ENCODE measurements at places on chromosomes 1 and 21.

GRCh38 chr1:201781437-201781836 is 47.5 kb upstream of the IPO9 start:
- DNase-seq, result peak; percentile 75

DNA sequence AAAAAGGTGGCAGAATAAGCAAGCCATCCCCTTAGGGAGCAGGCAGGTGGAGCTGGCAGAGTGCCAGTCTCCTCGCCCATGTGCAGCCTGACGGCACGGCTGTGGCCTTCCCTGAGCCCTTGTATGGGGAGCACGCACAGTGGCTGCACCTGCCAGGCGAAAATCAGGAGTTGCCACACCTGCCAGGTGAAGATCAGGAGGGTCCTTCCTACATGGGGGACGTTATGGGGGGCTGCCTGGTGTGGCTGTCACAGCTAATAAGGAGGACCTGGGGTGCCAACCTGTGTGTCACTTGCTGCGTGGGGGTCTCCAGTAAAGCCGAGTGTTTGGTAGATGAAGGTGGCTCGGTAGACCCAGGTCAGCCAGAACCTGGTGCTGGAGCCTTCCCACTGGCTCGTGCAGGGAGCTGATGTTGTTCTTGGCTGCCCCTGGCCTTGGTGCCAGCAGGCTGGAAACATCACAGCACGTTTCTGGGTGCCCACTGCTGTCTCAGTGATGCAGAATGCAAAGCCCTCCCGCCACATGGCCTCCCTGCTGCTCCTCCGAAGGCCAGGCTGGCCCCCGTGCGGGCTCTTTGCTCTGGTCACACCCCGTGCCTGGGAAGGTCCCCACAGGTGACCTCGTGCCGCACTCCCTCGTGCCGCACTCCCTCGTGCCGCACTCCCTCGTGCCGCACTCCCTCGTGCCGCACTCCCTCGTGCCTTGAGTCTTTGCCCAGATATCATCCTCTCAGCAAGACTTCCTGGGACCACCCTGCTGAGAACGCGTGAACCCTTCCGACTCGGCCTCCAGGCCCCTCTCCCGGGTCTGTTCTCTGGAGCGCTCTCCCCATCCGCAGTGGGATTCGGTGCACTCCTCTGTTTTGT is 55.4 kb downstream of the SLC37A1 start:
- DNase-seq, result no peak

DNA sequence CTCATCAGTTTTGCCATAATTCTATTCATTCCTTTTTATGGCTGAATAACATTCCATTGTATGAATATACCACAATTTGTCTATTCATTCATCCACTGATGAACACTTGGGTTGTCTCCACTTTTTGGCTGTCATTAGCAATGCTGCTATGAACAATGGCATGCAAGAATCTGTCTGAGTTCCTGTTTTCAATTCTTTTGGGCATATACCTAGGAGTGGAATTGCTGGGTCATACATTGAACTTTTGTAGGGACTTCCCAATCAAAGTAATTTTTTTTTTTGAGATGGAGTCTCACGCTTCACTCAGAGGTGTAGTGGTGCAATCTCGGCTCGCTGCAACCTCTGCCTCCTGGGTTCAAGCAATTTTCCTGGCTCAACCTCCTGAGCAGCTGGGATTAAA is 34.9 kb downstream of the AADACL4 start:
- peak; percentile 29 for DNase-seq

- DNase-seq, result no peak
Measured at GRCh38 chr1:40423951-40424618, 26.2 kb upstream of the ZFP69B start.

GRCh38 chr1:1006305-1007159 is 6.6 kb upstream of the HES4 start:
- no peak for DNase-seq

- no peak for DNase-seq
Measured at GRCh38 chr1:54863267-54863665, 23.7 kb downstream of the DHCR24 start.

GRCh38 chr21:33302796-33303195 is 22.0 kb upstream of the IFNAR1 start:
- no peak for DNase-seq

DNA sequence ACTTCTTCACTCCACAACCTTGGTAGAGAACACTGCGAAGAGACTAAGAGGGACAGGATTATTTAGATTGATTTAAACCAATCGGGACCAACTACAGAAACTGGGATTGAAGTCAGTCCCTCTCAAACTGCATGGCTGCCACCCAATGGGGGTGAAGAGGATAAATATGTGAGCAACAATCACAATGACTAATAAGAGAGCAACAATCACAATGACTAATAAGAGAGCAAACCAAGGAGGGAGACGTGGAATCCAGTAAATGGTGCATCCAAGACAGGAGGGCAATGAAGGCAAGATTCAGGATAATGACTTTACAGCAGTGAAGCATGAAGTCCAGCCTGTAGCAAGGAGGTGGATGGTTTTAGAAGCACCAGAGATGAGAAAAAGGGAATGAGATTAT is 322.8 kb downstream of the TTLL7 start:
- no peak for DNase-seq

- no peak for DNase-seq
Measured at GRCh38 chr1:223771469-223771813, 59.1 kb downstream of the CAPN2 start.

GRCh38 chr1:204336421-204337035 is 23.2 kb downstream of the PLEKHA6 start:
- DNase-seq, result no peak

DNA sequence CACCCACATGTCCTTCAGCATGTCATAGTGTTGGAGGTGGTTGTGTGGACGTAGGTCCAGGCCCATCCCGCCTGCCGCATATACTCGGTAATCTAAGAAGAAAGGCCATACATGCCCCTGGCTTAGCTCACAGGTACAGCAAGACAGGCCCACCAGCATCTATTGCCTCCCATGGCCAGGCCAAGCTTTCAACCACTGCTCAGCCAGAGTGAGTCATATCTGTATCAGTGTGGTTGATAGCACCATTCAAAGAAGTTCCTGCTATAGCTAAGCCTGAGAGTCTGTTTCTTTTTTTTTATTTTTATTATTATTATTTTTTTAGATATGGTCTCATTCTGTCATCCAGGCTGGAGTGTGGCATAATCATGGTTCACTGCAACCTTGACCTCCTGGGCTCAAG is 17.0 kb downstream of the KLHDC8A start:
- no peak for DNase-seq

GRCh38 chr21:31064803-31065202 is 26.5 kb upstream of the KRTAP19-8 start:
- DNase-seq, result no peak

DNA sequence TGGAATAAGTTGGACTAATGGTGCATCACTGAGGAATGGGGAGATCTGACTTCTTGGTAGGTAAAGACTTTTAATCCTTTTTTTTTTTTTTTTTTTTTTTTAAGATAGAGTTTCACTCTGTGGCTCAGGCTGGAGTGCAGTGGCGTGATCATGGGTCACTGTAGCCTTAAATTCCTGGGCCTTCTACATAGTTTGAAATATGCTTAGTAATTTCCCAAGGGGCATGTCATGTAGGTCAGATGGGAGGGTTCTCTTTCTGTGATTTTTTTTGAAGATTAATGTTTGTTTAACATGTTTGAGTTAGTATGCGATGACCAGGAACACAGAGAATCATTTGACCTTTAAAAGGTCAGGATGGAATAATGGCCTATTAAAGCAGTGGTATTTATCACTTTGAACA is 129.1 kb downstream of the S1PR1 start:
- DNase-seq, result peak; percentile 59

- peak; percentile 85 for DNase-seq
Measured at GRCh38 chr1:109931189-109931731, 20.6 kb downstream of the CSF1 start.

DNA sequence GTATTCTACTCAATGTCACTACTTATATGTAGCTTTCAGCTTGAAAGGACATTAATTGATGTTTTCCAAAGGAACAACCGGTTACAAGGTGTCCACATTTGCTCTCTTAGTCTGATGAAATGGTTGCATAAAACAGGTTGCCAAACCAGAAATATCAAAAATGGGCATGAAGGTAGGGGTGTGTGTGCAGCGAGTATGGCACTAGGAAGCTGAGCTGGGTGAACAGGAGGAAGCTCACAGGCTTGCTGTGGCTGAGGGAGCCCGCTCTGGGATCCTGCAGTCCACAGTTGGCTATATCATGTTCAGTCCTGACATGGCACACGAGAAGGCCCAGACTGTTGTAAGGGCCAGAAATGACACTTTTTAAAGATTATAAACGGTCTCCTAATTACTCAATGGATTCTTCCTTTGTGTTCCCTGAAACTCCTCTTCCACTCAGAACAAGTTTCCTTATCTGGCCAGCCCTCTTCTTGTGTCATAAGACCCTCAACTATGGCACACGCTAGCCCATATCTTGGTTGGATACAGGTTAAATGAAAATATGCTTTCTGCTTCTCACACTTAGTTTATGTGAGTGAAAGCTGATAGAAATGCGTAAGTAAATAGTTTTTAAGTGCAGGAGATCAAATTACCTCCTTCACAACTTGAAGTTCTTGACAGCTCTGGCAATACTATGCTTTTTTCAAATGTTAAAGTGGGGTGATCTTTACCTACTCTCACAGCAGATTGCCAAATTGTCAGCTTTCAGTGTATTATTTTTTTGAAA is 201.5 kb downstream of the LMO4 start:
- DNase-seq, result no peak

- no peak for DNase-seq
Measured at GRCh38 chr1:160950657-160951056, 4.0 kb downstream of the ITLN2 start.

DNA sequence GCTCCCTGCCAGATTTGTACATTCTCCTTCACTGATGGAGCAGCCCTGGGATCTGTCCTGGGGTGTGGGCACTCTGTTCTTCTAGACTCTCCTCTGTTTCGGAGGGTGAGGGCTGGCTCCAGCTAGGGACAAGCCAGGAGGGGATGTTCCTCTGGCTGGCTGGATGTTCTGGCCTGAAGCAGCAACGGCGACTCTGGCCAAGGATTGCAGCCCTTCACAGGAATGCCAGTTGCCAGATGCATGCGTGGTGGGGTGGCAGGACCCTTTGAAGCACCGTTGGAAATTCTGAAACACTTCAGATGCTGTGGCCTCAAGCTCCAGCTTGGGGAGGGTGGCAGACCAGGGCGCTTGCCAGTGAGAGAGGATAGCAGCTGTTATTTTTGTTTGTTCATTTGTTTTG is 210.9 kb downstream of the TRABD2B start:
- no peak for DNase-seq

- no peak for DNase-seq
Measured at GRCh38 chr1:24406788-24407187, 6.8 kb downstream of the STPG1 start.

- no peak for DNase-seq
Measured at GRCh38 chr1:229942501-229942900, 124.5 kb upstream of the GALNT2 start.

DNA sequence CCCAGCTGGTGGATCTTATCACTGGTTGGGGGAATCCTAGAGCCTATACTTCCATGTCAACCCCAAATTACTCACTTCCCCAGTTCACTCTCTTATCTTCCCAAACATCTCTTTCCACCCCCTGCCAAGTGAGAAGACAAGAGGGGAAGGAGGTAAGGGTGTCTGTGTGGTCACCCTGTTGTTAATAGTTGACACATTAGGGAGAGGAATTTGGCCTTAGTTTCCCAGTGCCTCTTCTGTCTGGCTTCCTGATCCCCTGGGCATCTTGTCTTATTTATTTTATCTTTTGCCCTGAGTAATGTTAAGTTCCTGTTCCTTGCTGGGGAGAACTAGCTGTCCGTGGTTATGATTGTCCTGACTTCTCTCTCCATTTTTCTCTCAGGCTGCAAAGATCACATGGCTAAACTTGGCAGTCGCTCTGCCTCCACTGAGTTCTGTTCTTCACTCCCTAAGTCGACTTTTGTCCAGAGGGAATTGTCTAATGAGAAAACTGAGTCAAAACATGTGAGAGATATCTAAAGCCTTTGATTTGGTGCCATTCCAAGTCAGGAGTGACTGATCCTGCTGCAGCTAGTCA is 157.1 kb upstream of the SYT6 start:
- DNase-seq, result peak; percentile 77

DNA sequence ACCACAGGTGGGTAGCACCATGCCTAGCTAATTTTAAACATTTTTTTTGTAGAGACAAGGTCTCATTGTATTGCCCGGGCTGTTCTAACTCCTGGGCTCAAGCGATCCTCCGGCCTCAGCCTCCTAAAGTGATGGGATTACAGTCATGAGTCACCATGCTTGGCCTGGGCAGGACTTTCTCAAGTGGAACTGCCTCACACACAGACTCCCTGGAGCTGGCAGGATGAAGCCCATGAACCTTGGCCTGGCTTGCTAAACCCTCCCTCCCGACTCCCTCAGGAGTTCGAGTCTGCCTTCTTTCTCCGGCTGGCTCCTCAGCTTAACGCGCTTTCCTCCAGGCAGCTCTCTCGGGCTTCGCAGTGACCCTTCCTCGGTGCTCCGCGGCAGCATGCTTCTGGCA is 7.7 kb upstream of the ECE1 start:
- DNase-seq, result peak; percentile 50

DNA sequence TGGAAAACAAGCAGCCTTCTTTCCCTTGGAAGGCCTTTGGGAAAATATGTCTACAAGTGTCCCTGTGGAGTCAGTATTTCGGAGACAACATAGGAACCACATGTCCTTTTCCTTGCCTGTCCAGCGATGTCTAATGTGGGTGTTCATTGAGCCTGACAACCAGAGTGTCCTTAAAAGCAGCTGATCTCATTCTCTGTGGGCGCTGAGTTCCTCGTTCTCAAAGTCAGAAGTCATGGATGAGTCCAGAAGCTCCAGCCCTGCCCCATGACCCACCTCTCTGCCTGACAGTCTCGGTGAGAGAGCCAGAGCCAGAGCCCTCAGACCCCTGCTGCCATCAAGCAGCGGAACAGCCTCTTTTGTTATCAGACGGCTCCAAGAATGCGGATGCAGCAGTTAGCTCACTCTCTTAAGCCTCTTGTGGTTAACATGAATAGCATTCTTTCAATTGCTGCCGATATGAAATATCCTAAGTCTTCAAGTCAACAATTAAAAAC is 329.2 kb downstream of the TGFB2 start:
- DNase-seq, result peak; percentile 87

- no peak for DNase-seq
Measured at GRCh38 chr1:171017426-171017825, 73.3 kb upstream of the FMO3 start.

GRCh38 chr1:32729254-32730046 is 26.9 kb upstream of the SYNC start:
- no peak for DNase-seq

GRCh38 chr1:211114446-211114845 is 19.5 kb downstream of the KCNH1 start:
- no peak for DNase-seq
